ENCODE measurements at places on chromosomes 11 and 22.
A peak's percentile ranks its signal among the peaks of the same experiment; 100 is the strongest.

- no peak for DNase-seq
Measured at GRCh38 chr11:12483604-12484003, 106.2 kb downstream of the PARVA start.

DNA sequence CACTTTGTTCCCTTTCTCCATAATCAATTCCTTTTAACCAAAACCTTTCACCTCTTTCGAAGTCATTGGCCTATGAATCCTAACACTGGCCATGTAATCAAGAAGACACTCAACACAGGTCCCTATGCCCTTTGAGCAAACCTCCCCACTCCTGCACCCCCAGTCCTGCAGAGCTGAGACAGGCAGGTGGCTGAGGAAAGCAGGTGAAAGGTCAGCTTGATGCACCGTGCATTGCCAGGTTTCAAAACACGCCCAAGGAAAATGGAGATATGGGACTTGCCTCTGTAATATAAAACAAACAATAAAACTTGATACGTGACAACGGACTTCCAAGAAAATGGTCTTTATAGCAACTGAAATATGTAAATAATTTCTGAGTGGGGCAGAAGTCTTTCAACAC lies 10.6 kb downstream of the CPT1A start:
- DNase-seq: no peak

DNA sequence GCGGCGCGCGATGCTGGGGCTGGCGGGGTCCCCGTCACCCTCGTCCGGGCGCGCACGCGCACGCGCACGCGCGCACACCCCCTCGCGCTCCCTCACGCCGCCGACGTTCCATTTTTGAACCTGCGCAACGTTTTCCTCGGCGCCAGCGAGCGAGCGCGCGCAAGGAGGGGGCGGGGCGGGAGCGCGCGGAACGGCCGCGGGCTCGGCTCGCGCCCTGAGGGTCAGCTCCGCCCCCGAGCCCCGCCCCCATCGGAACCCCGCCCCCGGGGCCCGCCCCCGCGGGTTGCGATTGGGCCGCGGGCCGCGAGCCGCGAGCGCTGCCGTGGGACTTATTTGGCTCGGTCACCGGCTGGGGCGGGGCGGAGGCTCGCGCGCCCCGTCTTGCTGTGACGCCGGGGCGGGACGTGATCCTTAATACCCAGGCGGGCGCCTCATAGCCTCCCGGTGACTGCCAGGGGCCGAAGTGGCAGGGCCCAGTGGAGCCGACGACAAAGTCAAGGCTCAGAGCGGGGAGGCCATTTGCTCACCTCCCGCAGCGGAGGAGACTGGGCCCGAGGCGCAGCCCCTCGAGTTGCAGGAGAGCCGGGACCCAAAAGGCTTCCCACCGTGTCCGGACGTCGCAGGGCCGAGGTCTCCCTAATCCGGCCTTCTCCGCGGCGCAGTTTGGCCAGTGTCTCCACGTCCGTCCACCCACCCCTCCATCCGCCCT lies at the start of gene CBX7:
CBX7 (minus strand) TSS at position 170 of the 709 bp plus-strand sequence. CDS start 236 bp downstream, outside the sequence.
- peak; percentile 79 for DNase-seq

DNA sequence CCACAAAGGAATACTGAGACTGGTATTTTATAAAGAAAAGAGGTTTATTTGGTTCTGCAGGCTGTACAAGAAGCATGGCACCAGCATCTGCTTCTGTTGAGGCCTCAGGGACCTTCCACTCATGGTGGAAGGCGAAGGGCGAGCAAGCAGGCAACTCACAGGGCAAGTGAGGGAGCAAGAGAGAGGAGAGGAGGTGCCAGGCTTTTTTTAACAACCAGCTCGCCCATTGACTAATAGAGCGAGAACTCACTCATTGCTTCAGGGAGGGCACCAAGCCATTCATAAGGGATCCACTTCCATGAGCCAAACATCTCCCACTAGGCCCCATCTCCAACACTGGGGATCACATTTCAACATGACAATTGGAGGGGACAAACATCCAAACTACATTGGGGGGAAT lies 1.2 kb downstream of the PTS start:
- DNase-seq: no peak

DNA sequence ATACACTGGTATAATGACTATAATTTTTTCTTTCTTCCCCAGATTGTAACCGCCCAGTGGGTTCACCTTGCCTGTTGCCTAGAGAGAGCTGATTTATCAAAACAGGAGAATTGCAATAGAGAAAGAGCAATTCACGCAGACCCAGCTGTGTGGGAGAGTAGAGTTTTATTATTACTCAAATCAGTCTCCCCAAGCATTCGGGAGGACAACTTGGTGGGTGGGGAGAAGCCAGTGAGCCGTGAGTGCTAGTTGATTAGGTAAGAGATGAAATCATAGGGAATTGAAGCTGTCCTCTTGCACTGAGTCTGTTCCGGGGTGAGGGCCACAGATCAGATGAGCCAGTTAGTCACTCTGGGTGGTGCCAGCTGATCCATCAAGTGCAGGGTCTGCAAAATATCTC lies 73.2 kb downstream of the SLC35F2 start:
- no peak for DNase-seq

- DNase-seq: no peak
Measured at GRCh38 chr11:118703563-118704106, 24.2 kb upstream of the TREH start.

DNA sequence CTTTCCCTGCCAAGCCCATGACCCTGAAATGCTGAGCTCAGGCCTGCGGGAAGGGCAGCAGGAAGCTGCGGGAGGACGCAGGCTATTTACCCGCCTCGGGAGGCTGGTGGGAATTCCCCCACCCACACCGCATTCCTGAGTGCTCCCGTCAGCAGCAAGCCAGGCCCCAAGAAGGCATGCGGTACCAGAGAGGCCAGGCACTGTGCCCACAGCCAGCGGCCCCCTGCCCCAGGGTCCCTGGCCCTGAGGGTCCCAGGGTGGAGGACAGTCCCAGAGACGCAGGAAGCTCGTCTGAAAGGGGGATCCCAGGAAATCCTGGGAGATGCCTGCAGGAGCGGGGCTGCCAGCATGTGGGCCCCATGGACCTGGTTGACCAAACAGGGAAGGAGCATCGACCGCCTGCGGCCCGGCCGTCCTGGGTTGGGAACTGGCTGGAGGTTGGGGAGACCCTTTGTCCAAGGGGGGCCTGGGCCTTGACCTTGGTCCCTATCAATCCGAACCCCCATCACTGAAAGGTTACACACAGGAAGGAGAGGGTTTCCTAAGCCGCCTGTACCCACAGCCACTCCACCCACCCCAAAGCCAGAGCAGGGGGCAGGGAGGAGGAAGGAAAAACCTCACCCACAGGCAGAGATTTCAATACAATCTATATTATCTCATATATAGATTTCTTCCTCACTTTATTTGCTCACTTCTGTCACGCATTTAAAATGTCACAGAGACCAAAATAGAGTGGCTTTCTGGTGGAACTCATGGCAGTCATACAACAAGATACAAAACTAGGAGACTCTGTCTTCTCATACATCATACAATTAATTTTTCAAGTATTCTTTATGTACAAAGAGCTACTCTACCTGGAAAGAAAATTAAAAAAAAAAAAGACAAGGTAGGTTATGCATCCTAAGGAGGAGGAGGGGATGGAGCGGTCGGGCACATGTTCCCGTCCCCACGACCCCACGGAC lies 17.1 kb downstream of the MAFF start:
- DNase-seq: peak; percentile 72

DNA sequence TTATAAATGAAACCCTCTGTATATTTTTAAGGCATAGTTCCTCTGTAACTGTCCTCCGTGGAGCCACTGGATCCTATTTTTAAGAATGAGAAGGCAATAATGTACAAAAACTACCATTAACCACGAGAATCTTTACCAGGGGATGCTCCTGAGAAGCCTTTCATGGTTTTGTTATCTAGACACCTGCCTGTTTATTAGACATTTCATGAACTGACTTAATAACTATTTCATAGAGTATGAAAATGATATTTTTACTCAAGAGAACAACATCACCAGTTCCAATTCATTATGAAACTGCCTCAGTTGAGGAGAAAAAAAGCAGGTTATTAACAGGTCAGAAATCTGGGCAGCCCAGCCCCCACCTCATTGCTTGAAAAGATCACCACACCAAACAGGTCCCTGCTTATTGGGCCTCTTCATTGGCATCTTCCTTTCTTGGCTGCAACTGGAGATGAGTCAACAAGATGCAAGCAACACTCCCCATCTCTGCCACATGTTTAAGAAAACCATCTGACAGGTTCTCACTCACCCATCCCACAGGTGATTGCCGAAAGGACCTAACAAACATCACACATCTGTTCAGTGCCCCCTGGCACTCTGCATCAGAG lies 27.8 kb downstream of the ETS1 start:
- no peak for DNase-seq

- DNase-seq: no peak
Measured at GRCh38 chr11:134248910-134249480, 4.2 kb downstream of the THYN1 start.

DNA sequence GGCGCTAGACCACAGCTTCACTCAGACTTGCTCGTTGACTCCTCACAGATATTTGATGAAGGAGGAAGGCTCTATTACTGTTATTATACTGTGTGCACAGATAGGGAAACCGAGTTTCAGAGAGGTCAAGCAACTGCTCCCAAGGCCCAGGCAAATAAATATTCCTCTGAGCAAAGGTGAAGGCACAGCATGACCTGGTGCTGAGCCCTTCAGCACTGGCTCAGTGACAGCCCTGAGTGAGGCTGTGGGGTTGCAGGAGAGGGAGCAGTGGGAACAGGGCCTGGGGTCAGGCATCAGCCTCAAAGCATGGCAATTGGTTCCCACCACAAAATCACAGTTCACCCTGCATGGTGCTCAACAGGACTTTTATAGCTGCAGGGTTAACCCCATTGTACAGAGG lies 7.1 kb downstream of the POLR3H start:
- no peak for DNase-seq

DNA sequence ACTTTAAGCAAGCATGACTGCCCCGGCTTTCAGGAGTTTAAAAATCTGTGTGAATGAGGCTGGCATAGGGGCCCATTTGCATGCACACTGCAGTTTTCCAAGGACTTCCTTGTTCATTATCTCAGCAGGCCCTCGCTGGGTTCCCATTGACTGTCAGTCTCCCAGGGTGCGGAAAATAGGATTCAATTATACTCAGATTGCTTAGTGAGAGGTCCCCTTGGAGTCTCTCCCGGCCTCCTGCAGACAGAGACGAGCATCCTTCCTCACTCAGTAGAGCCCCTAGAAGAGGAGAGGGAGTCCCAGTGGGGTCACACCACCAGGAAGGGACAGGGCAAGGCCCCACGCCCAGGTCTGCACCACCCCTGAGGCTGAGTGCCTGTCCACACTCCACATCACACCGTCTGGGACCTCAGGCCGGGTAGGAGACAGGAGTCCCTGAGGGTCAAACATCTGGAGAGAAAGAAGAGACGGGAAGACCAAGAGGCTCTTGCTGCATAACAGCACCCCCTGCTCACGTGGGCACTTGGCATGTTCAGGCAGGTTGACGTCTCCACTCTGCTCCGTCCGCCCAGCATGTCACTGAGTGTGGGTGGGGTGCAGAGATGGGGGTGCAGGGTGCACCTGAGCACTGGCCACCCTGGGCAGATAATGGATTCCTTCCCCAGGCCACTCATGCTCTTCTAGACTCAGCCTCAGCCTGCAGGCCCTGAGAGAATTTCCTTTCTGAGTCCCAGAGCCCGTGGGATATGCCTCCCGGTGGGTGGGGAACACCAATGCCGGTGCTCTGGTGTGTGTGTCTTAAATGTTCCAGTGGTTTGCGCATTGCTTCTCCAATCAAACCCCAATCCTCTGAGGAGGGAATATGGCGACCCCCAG lies 58.8 kb downstream of the MCM5 start:
- no peak for DNase-seq

DNA sequence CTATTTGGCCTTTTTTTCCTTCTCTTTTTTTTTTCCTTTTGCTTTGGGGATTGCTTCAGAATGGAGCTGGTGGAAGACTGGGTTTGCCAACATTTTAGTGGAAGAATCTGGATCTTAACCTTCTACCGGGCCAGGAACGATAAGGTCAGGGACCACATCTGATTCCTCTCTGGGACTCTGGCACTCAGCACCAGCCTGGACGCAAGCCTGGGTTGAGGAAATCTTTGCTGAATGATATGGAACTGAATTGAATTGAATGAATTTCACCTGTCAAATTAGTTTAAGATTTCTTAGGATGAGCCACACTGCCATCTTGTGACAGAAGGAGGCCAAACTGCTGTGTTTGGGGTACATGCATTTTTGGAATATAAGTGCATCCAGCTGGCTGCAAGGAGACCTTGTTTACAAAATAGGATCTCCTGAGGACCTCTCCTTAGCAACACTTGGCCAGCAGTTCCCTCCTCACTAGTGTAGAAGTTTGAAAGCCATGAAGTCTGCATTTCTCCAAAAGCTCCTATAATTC lies 30.4 kb downstream of the TPBGL start:
- DNase-seq: no peak

All from renal pelvis (tissue), 12 donors.